ENCODE measurements at places on chromosomes 2 and 18. TPM values are rescaled to one million over a fixed set of nuclear protein-coding genes. Genes with fewer than 3 reads are reported as not detected.

Gene NGEF
- 1.7 TPM for polyA plus RNA-seq

Gene UGT1A8
- polyA plus RNA-seq = not detected

Gene MRPL53
- 56.2 TPM for polyA plus RNA-seq

Gene CCBE1
- 4.7 TPM for polyA plus RNA-seq

Gene VSNL1
- polyA plus RNA-seq = 7.6 TPM

Gene IGFBP5
- 570 TPM for polyA plus RNA-seq

Gene C2orf81
- polyA plus RNA-seq = 1.8 TPM

Gene HMSD
- polyA plus RNA-seq = not detected

Gene KCNJ13
- polyA plus RNA-seq = 0.12 TPM

Gene SLC4A3
- 7.0 TPM for polyA plus RNA-seq

Gene DLGAP1
- 2.5 TPM for polyA plus RNA-seq

Gene SETBP1
- polyA plus RNA-seq = 16.0 TPM

Gene PKDCC
- 121 TPM for polyA plus RNA-seq

Gene DOK6
- polyA plus RNA-seq = not detected

Gene D2HGDH
- polyA plus RNA-seq = 18.6 TPM

Gene MAL
- polyA plus RNA-seq = not detected

Gene VWA3B
- polyA plus RNA-seq = 2.3 TPM

Gene CROCC2
- 0.15 TPM for polyA plus RNA-seq

Gene AFF3
- 15.7 TPM for polyA plus RNA-seq

Gene CAPN14
- polyA plus RNA-seq = not detected

Gene PSD4
- polyA plus RNA-seq = 23.0 TPM

Gene STARD6
- polyA plus RNA-seq = 0.22 TPM

All from muscle of arm (tissue), 14 donors.